Left lobe of liver (tissue), 2 donors: ENCODE measurements at places on chromosomes 5 and 9. TPM values are rescaled to one million over a fixed set of nuclear protein-coding genes. Genes with fewer than 3 reads are reported as not detected.

Gene POU5F2
- 0.38 TPM for total RNA-seq

Gene GABRP
- total RNA-seq: 0.45 TPM

Gene EQTN
- not detected for total RNA-seq

Gene GDA
- 43.2 TPM for total RNA-seq

Gene CDX1
- total RNA-seq: 0.15 TPM

Gene SLC22A4
- total RNA-seq: 0.20 TPM

Gene PIP5K1B
- 0.30 TPM for total RNA-seq

Gene TXNDC8
- not detected for total RNA-seq

Gene KCNN2
- total RNA-seq: 16.2 TPM

Gene LCP2
- 7.3 TPM for total RNA-seq

Gene DMGDH
- total RNA-seq: 119 TPM

Gene PIP5KL1
- total RNA-seq: 0.40 TPM

DNA sequence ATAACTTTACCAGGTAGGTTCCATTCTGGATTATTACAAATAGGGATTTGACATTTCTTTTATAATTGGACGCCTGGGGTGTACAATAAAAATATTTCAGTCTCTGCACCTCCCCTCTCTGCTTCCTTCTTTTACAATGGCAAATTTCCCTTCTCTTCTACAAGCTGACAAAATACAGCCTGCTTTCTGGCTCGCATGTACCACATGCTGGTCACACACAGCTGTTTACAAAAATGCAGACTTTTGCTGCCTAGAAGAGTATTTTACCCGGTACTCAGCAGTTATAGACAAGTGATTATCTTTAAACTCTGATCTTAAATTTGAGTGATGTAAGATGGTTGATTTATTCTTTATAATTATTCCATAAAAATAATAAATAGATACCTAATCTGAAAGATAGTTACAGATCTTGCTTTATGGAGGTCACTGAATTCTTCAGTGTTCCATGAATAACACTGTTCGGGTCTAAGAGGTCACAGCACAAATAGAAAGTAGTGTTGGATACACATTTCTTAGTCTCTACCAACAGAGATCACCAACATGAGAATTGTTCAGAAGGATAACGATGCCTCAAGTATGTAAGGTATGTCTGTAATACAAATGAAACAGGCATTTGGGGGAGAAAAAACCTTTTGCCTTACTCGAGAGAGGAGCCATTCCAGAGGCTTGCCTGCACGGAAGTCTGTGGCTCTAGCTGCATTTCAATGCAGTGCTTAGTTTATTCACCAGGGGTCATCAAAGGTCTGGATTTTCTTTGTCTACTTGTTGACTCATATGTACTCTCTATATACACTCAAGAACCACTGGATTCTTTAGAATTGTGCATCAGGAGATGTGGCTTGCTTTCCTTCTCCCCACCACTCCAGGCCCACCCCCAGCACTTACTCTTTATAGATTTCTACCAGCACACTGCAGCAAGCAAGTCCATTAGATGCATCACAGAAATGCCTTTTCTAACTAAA is 206.6 kb upstream of the RFX3 start:
- DNase-seq: peak; percentile 48

GRCh38 chr5:53678981-53679660 is 118.7 kb downstream of the NDUFS4 start:
- no peak for DNase-seq

GRCh38 chr9:87518702-87519335 is 21.2 kb downstream of the DAPK1 start:
- no peak for DNase-seq

DNA sequence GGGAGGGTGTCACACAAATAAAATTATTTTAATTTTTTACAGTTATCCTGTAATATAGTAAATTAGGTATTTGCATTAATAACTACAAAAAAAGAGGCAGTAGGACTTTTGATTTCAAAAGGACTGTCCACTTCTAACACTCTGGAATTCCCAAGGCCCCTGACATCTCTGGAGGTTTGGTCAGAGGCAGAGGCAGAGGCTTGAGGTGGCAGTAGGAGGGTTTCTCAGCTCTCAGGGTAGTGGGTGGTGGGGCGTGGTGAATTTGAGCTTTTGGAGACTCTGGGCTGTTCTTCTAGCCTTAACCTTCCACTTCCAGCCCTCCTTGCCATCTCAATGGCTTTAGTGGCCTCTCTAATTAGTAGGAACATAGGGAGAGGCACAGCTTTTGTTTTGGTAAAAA is 22.8 kb downstream of the ATOX1 start:
- DNase-seq: no peak

GRCh38 chr5:101531026-101531425 is 627.9 kb upstream of the ST8SIA4 start:
- DNase-seq: no peak

DNA sequence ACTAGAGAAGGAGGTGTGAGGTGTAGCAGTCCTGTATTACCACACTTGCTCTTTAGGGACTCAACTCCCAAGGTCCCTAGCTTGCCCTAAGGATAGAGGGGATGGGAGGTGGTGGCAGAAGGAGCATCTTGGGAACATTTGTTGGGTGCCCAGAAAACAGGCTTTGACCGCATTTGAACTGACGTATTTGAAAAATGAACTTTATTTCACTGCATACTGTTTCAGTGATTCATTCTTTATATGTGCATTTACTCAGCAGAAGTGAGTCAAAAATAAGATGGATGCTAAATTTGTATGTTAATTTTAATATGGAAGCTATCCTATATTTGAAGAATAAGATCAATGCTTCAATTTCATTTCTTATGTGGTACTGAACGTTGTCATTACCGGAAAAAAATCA is 18.7 kb downstream of the DMRT3 start:
- DNase-seq: no peak

DNA sequence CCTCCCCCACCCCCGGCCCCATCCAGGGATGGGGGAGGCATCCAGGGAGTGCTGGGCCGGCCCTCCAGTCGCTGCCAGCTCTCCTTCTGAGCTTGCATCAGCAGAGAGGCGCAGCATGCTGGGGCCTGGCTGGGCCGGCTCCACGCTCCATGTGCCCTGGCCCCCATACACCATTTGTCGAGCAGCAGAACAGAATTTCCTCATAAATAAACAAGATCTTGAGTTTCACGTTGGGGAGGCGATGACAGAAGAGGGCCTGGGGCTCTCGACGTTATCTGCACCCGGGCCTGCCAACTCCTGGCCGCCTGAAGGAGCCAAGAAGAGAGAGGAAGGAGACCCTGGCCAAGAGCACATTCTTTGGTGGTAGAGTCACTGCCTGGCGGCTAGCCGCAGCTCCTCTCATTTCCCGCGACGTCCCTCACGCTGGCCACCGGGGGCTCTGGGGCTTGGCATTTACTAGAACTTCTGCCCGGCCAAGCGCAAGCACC is 177.0 kb downstream of the FGF18 start:
- no peak for DNase-seq

GRCh38 chr5:179870952-179871351 is 12.3 kb upstream of the MRNIP start:
- no peak for DNase-seq

DNA sequence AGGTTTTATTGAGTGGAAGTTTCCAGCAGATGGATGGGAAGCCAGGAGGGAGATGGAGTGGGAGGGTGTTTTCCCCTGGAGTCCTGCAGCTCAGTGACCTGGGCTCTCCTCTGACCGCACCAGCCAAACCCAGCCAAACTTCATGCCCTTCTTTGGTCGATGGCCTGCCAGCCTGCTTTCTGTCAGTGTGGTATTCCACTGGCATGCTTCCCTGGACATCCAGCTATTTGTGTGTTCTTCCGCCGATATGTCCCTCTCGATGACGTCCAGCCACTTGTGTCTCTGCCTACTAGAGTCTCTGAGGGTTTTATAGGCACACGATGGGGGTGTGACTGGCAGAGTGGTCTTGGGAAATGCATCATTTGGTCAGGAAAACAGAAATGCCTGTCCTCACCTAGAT is 33.8 kb downstream of the GPBP1 start:
- DNase-seq: no peak

DNA sequence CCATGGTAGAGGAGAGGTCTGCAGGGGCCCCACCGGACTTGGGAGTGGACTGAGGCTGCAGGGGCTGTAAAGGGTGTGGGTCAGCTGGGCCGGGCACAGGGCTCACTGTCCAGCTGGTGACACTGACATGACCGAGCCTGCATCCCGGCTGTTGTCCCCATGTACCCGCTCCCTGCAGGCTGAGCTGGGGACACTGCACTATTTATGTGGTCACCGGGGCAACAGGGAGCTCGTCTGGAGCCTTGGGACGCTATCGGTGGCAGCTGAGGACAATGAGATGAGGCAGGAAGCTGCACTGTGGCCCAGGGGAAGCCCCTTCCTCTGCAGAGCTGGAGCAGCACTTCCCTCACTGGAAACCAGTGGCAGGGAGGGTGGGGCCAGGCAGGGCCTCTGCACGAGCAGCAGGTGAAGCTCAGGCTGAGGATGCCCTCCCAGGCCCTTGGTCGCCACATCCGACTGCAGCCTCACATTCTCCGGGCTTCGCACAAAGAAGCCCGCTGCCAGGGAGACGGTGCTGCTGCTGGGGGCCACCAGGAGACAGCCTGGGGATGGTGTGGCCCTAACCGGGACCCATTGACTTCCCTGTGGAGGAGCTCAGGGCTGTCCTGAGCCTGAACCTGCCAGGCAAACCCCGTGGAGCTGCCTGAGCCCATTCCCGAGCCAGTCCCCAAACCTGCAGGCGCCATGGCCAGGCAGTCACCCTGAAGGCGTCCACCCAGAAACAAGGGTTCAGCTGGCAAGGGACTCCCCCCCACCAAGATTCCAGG is 26.4 kb downstream of the ZDHHC11B start:
- peak; percentile 45 for DNase-seq

GRCh38 chr5:80139466-80139972 is 104.4 kb downstream of the THBS4 start:
- no peak for DNase-seq

DNA sequence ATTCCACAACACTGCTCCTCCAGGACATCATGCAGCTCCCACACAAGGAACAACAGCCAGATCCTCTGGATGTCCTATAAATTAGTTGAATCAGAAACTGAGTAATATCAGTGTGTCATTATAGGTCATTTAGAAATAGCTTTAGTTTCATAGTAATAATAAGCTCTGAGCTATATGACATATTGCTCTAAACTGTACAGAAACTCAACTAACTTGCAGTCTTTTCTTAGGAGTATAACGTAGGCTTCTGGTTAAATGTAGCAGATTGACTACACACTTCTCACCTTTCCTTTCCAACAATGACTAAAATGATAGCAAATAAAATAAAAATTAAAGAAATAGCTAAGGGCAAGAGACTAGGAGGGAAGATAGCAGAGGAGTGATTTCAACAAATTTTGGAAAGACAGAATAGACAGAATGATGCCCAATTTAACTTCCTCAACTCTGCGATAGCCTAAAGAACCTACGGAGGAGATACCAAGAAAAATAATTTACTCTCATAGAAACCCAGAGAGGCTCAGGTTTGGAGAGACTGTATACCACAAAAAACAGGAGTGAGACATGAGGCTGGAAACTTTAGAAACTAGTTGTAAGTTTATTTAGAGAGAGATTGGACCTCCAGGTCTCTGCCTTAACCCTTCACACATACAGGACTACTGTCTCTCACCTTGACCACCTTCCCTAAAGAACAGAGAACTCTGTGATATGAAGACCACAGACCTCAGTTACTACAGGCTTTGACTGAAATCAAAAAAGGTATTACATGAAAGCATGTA is 193.7 kb downstream of the TSSK1B start:
- DNase-seq: no peak

GRCh38 chr9:114026335-114026734 is 51.8 kb downstream of the AMBP start:
- DNase-seq: peak; percentile 22

- peak; percentile 30 for DNase-seq
Observed at GRCh38 chr9:126154182-126154827, 172.3 kb upstream of the MVB12B start.

- no peak for DNase-seq
Observed at GRCh38 chr5:174065528-174066197, 20.2 kb downstream of the NSG2 start.

GRCh38 chr5:142280066-142281007 is 44.5 kb downstream of the SPRY4 start:
- DNase-seq: peak; percentile 50

DNA sequence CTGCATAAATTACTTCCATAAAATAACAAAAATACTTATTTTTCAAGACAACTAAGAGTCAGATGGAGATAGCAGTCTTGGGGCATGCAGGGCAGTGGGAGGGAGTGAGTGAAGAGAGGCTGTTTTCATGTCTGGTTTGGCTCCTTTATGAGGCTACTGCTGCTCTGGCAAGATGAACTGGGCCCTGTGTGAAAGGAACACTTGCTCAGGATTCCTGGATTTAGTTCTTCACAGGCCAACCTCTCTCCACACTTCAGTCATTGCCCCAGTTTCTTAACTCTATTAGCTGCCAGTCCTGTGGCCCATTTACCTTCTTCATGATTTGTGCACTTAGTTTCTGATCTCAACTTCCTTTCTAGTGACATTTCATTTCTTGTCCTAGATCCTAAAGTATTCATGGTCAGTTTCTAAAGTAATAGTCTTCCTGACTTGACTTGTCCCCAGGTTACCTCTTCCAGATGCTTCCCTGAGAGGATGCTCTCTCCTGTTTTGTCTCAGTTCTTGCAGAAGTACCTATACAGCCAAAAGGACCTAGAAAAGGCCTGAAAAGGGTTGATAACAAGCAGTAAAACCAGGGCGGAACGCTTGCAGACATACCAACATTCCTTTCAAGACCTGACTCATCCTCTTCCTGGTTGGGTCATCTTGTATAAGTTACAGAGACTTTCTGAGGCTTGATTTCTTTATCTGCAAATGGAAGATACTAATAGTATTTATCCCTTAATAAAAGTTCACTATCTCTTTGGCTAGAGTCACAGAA is 77.0 kb upstream of the ZFAND5 start:
- no peak for DNase-seq

- DNase-seq: no peak
Observed at GRCh38 chr9:133131506-133131905, 10.5 kb upstream of the RALGDS start.

DNA sequence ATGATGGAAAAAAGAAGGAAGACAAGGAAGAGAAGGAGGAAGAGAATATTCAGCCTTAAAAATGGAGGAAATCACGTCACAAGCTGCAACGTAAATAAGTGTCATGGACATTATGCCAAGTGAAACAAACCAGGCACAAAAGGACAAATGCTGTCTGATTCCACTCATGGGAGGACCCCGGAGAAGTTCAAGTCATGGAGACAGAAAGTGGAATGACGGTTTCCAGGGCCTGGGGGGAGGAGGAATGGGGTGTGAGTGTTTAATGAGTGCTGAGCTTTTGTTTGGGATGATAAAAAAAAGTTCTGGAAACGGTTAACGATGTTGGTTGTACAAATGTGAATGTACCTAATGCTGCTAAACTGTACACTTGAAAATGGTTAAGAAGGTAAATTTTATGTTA is 439.5 kb downstream of the GADD45G start:
- DNase-seq: no peak

GRCh38 chr5:73437101-73437776 is 11.3 kb downstream of the FOXD1 start:
- no peak for DNase-seq

DNA sequence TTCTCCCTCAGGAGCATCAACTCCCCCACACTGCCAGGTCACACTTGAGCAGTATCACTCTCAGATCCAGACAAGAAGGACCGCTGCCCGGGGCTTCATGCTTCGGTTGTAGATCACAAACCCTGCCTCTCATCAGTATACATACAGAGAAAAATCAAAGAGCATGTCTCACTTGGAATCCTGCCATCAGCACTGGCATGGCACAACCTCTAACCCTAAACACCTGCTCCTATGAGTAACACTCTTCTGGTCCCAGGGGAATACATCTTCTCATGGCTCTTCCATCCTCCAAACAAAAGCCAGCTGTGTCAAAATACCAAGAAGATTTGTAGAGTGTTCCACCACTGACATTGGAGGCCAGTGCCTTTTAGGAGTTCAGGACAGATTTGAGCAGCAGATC is 84.8 kb upstream of the MIER3 start:
- no peak for DNase-seq
